Ecto neural progenitor cell (in vitro differentiated cells): ENCODE measurements at places on chromosomes 4 and X.

DNA sequence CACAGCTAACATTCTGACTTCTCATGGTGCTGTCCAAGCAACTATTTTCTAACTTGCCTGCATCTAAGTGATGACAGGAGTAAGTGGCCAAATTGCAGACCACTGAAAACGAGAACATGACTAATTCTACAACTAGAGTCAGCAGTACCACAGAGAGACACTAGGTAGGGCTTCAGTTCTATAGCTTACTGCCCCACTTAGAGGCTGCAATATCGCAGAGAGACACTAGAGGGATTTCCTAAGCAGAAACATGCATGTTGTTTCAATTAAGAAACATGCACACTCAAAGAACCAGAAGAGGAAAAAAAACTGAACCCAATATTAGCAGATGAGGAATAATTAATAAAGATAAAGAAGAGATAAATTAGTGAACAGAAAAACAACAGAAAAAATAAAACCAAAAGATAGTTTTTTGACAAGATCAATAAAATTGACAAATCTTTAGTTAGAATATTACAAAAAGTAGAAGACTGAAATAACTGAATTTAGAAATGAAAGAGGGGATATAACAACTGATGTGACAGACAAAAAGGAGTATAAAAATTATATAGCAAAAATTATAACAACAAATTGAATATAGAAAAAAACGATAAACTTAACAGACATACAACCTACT lies 100.8 kb downstream of the SPIN4 start:
- no peak for DNase-seq

GRCh38 chrX:136447968-136448367 lies 39.8 kb upstream of the BRS3 start:
- DNase-seq, result no peak

- DNase-seq, result no peak
Observed at GRCh38 chr4:169047956-169048355, 37.9 kb upstream of the CBR4 start.

GRCh38 chr4:1515156-1515555 lies 108.9 kb upstream of the NKX1-1 start:
- no peak for DNase-seq

DNA sequence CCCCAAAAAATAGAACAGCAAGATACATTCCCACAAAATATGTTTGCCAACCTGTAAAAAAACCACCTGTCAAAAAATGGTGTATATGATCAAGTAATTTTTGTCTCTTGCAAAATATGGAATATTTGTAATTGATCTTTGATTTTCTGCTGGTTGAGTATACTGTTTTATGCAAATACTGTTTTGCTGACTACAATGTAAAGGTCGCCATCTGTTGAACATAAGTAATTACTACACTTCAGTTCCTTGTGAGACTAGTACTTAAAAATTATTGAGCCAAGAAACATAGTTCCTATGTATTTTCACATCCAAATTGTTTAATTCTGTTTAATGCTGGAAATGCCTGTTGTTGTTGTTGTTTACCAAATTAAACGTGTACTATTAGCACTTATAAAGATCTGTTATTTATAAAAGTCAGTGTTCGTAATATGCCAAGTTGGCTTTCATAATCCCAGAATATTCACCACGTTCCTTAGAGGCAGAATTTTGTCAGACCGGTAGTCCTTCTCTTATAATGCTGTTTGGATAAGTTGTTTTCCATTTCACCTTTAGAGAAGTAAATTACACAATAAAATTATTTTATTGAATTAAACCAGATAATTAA lies 144.2 kb downstream of the PDLIM5 start:
- DNase-seq, result no peak

DNA sequence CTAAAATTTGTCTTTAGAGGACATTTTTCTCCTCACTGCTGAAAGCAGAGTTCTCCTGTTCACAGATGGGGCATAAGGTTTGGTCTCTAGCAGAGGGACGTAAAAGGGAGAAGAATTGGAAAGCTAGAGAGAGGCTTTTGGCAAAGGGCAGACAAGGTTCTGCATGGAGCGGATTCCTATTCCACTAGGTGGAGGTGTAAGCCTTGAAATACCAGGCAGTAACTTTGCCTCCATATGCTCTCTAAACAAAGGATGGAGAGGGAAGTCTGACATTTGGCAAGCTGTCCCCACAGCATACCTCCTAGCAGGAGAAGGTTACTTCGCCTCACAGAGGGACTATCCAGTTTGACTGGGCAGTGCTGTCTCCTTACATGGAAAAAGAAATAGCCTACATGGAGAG lies 174.7 kb downstream of the DACH2 start:
- DNase-seq, result no peak

GRCh38 chr4:8647626-8648025 lies 55.1 kb downstream of the CPZ start:
- DNase-seq, result peak; percentile 45

GRCh38 chr4:182062936-182063335 lies 180.3 kb upstream of the TENM3 start:
- DNase-seq, result no peak

- no peak for DNase-seq
Observed at GRCh38 chrX:18252644-18253359, 32.1 kb upstream of the BEND2 start.

GRCh38 chrX:2502668-2503519 lies 2.1 kb upstream of the DHRSX start:
- no peak for DNase-seq

- no peak for DNase-seq
Observed at GRCh38 chr4:26842911-26843310, 17.7 kb upstream of the STIM2 start.

DNA sequence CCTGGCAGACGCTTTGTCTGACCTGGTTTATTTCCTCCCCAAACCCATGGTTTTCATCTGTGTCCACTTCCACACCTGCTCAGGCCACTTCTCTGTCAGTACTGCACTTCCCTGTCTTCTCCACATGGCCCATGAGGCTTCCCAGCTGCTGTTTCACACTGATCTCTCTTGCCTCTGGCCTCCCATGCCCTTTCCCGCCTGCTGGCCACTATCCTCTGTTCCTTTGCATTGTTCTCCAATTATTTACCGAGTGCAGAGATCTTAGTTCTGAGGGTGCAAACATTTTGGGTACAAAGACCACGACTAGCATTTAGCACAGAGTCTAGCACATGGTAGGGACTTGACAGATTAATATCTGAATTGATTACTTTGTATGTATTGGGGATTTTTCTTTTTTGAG lies 174.8 kb upstream of the NPY2R start:
- DNase-seq, result no peak

GRCh38 chr4:26877961-26878360 lies 17.3 kb downstream of the STIM2 start:
- DNase-seq, result no peak

- DNase-seq, result no peak
Observed at GRCh38 chr4:152965611-152966010, 29.5 kb downstream of the FHDC1 start.

- no peak for DNase-seq
Observed at GRCh38 chrX:52933976-52934703, 24.2 kb downstream of the FAM156A start.

GRCh38 chr4:42458657-42459056 lies 61.4 kb downstream of the SHISA3 start:
- DNase-seq, result no peak

DNA sequence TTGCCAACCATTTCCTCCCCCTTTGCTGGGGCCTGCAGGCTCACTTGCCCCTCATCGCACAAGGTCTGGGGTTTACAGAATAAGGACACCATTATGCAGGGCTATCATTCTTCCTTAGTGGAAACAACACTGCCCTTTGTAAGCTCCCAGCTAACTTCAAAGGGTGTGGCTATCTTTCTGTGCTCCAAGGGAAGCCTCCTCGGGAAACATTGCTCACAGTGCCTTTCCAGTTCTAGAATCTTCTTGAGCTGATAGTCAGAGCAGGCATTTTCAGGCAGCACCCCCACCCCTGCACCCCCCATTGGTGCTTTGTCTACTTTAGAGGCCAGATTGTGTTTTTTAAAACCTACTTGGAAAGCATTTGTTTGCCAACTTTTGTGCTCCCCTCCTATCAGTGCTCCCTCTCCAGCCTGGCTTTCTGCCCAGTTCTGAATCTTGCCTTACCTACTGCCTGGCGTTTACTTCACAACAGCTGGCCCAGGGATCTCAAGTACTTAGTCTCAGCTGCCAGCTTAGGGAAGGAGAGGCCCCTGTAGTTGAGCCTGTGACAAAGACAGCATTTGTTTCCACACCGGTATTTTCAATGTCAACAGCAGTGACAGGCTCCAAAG lies 53.5 kb downstream of the PLAC1 start:
- no peak for DNase-seq

DNA sequence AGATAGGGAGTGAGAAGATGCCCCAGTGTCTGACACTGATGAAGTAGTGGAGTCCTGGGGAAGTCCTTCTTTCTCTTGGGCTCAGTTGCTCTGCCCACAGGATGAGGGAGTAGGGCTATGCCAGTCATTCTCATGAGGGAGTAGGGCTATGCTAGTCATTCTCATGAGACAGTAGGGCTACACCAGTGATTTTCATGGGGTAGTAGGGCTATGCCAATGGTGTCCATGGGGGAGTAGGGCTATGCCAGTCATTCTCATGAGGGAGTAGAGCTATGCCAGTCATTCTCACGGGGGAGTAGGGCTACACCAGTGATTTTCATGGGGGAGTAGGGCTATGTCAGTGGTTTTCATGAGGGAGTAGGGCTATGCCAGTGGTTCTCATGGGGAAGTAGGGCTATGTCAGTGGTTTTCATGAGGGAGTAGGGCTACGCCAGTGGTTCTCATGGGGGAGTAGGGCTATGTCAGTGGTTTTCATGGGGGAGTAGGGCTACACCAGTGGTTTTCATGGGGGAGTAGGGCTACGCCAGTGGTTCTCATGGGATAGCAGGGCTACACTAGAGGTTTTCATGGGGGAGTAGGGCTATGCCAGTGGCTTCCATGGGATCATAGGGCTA lies 43.3 kb upstream of the SOD3 start:
- no peak for DNase-seq

DNA sequence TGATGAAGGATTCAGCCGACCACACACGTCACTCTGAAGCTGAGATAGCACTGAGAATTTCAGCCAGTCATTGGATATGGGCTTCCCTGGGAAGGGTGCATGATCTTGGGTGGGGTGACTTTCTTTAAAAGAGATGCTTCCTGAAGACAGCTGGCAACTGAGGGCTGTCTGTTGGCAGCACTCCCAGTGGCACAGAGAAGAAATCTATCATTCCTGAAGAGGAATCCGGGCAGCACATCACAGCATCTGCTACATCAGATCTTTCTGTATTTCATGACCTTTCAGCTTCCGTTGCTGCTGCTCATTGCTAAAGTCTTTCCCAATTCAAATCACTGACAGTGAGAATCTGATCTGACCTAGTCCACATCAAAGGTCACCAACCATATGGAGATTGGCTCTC lies 193.8 kb upstream of the RBPJ start:
- no peak for DNase-seq

DNA sequence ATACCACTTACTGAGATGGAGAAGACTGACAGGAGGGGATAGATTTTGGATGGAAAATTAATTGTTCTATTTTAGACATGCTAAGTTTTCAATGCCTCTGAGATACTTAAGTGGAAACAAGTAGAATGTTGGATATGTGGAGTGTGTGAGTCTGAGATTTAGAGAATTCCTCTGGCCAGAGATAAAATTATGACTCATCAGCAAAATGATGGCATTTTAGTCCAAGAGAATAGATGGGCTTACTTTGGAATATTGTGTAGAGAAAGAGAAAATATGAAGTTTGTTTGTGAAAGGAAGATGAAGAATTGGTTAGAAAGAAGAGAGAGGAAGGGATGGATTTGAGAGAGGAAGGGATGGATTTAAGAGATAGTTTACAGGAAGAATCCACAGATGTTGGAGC lies 108.6 kb upstream of the PPP1R2C start:
- DNase-seq, result no peak

DNA sequence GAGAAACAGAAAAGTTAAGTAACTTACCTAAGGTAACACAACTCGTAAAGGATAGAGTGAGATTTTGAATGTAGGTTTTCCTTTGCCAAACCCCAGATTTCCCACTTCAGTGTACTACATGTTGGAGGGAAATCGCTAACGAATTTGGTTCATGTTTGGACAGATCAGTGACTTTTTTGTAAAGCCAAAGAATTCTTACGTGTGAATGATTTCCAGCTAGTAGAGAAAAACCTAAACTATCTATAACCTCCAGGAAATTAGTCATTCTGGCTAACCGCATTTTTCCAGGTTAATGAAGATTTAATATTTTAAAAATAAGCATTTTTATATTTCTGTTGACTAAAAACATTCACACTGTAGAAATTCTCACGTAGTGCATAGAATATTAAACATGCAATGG lies 7.2 kb downstream of the TENM3 start:
- DNase-seq, result no peak

GRCh38 chrX:139158256-139158655 lies 372.3 kb upstream of the F9 start:
- no peak for DNase-seq

DNA sequence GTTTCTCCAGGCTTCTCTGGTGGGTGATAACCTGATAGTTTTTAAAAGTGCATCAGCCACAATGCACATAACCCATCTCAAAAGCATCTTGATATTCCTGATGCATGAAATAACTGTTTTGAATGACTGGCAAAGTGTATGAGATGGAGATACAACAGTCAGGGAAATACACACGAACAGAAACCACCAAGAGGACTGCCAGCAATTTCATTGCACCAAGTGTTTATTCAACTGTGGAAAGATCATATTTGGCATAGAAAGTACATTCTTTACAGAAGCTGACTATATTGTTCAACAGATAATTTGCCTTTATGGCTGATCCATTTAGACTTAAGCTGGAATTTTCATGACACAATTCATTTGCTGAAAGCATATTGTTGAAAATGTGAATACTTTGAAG lies 139.5 kb downstream of the SLIT2 start:
- no peak for DNase-seq

- no peak for DNase-seq
Observed at GRCh38 chr4:70315928-70316327, 18.9 kb upstream of the CABS1 start.

DNA sequence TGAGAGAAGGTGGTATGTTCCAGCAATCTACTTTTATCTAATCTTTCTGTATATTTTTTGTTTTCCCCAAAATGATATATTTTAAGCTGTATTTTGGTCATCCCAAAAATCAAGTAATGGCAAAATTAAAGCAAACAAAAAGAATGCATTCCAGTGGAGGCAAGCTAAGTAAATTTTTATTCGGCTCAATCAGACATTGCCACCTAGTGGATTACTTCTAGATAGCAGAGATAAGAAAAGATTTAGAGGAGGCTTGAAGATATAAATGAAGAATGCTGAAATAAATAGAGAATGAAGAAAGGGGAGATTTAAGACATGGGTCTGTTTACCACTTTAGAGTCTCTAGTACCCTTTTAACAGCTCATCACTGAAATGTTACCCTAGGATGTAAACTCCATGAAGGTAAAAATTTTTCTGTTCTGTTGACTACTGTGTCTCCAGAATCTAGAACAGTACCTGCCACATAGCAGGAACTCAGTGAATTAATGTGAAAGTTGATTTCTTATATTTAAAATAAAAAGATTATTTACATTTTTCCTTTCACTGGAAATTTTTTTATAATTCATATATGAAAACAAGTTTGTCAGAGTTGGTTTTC lies 110.9 kb upstream of the ANK2 start:
- DNase-seq, result no peak

DNA sequence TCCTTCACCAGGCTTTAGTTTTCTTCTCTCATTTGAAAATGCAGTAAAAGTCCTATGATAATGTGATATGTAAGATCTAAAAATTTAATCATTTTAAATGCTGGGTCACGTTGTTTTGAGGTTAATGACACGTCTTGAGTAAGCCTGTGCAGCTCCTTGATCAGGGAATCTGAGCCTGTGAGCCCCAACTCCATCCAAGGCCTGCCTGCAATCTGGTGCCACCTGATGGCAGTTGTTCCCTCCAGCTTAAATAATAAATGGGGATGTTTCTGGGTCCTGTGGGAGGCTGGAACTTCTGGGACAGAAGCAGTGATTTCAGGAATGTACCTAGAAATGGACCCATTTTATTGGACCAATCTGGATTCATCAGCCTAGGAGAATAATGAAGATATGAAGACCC lies 455.4 kb upstream of the ADGRL3 start:
- no peak for DNase-seq
